Fibroblast of skin of back (primary cell): ENCODE measurements at places on chromosomes 3 and 15.
A peak's percentile ranks its signal among the peaks of the same experiment; 100 is the strongest.

- no peak for DNase-seq
Observed at GRCh38 chr3:129038121-129038855, 22.3 kb upstream of the GP9 start.

- DNase-seq: no peak
Observed at GRCh38 chr15:96346409-96346970, 16.0 kb downstream of the NR2F2 start.

DNA sequence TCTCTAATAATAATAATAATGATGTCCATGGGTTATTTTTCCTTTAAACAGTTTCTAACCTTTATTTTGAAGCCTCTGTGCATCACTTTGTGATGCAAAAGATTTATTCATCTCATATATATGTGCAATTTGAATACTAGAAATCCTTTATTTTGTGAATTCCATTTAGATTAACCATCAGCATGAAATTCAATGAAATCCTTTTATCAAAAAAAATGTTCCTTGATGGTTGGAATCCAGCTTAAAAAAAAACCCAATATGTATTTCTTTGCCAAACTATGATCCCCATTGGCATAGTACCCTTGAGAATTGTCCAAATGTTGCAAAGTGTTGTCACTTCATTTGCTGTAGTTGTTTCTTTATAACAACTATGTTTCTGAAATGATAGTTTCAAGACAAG, 7.4 kb downstream of the TBC1D23 start:
- DNase-seq: peak; percentile 42

DNA sequence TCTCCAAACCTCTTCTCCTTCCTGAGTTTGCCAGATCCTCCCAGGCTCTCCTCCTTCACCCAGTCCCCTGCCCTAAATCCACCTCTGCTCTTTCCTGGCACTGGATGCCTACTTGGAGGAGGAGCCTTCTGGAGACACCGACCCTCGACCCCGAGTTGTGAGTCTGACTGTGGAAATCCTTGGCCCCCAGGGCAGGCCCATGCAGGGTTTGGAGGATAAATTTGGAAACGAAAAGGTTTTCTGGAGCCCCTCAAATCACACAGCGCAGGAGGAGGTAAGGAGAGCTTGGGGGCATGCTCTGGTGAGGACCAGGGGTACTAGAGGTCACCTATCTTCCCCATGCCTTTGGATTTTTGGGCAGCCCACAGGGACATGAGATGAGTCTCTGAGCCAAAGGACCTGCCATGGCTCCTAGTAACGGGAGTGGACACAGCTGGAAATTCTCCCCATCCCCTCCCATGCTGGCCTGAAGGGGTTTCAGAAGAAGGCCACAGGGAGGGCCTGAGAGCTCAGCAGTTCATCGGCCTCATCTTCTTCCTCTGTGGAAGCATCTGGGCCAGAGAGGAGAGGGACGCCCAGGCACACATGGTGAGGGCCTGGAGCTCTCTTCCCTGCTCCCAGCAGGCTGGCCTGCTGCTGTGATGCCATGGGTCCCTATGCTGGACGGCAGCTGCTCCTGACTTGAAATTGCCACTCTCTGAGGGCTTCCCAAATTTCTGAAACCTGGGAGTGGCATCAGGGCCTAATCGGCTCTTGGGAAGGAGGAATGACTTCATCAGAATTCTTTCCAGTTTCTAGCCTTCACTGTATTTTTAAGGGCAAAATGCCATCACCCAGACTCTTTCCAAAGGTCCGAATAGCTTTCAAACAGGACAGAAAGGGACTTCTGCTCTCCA, 68.6 kb upstream of the ITGA11 start:
- peak; percentile 74 for DNase-seq

- peak; percentile 73 for DNase-seq
Observed at GRCh38 chr3:4656059-4656458, 162.9 kb downstream of the ITPR1 start.

GRCh38 chr3:105944721-105945120, 75.9 kb upstream of the CBLB start:
- peak; percentile 98 for DNase-seq

- peak; percentile 55 for DNase-seq
Observed at GRCh38 chr3:107524841-107525643, 2.3 kb downstream of the BBX start.

DNA sequence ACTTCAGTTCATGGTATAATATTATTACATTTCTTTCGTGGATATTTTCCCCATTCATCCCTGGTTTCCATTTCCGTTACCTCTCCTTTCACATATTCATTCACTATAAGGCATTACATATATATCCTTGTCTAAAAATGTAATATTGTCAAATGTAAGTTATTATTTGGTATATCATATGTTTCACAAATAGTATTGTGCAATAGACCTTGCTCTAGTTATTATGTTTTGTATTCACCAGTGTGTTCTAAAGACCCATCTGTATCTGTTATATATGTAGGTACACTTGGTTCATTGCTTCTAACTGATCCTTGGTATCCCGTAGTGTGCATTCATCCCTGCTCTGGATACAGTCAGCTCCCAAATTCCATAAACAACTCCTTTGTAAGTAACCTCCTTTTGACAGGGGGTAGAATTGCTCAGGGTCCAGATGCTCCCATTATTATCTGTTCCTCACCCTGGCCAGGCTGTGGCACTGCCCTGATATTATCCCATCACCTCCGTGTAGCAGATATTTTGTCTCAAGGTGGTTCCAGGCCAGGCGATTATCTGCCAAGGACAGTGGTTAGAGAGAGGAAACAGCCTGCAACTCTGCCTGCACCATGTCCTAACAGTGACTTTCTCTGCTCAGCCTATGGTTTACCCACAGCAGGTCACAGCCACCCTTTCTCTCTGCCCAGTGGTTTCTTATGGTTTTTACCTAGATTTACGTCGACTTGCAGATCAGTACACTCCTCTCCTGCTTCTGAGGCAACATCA, 29.2 kb downstream of the PAQR9 start:
- no peak for DNase-seq

DNA sequence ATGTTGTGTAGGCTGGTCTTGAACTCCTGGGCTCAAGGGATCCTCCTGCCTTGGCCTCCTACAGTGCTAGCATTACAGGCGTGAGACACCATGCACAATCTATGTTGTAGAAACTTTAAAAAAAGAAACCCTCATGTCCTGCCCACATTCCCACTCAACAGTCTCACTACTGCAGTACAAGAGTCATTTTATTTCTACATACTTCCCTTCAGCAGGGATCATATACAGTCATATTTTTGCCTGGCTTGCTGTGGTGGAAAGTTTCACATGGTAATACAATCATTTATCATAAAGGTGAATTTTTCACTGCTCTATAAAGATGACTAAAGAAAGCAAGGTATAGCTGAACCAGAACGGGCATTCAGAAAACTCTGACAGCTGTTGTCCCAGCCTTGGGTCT, 53.8 kb upstream of the PIK3CB start:
- no peak for DNase-seq

- peak; percentile 42 for DNase-seq
Observed at GRCh38 chr15:71049706-71050422, 65.4 kb upstream of the THSD4 start.

DNA sequence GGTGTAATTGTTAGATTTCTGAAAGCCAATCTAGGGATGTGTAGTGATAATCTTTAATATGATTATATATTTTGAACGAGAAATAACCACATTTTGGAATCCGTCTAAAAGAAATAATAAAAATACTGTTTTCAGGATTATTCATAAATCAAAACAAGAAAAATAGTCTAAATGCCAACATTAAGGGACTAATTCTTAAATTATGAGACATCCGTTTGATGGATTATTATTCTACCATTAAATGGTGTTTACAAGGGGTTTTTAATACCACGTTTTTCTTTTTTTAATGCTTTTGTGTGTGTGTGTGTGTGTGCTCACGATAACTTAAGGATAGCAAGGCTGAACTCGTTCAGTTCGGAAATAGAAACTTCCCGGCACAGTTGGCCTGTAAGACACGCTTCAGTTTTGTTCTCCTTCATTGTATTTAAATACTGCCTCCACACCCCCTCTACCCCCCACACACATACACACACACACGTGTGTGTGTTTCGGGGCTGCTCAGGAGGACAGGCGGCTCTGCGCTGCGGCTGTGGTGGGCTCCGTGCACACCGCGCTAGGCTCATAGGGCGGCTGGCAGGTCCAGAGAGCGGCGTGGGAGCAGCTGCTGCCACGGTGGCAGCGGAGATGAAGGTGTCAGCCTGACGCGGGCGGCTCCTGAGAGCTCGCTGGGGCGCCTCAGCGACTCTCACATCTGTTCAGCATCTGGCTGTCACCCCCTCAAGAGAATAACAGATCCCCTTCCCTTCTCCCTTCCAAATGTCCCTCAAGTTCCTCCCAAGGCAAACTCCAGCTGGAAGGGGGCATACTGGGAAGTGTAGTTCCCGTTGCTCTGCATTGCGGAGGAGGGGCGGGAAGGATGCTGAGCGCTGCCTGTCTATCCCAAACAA, 23.0 kb upstream of the ANP32A start:
- DNase-seq: peak; percentile 39

GRCh38 chr3:43770426-43771103, 79.8 kb downstream of the ABHD5 start:
- DNase-seq: peak; percentile 70

DNA sequence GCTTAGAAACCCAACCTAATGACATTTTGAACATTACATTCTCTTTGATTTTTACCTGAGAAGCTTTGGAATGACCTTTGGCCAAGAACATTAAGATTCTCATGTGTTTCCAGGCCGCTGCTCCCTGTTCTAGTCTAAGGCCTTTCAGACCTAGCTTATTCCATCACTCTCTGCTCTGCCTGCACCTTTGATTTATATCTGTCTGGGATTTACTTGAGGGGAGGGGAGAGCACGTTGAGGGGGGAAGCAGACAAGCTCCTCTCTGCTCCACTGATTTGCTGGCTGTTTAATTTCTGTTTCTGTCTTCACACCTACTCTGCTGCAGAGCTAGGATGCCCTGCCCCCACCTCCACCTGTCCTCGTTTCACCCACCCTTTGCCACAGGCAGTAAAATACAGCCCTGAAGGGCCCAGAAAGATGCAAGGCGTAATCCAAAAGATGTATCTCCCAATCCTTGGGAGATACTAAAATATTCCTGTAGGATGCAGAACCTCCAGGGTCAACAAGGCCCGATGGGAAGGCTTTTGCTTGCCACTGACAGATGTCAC, 429.8 kb downstream of the EPHB1 start:
- no peak for DNase-seq

GRCh38 chr15:100291106-100291505, 50.7 kb downstream of the ADAMTS17 start:
- DNase-seq: no peak

GRCh38 chr3:51975852-51976549, 1.1 kb downstream of the ABHD14A start:
- peak; percentile 54 for DNase-seq

GRCh38 chr3:51279448-51279847, 105.6 kb upstream of the MANF start:
- no peak for DNase-seq
